ENCODE measurements at places on chromosomes 3 and 15.

- DNase-seq, result no peak
These were observed 84.5 kb upstream of the HERC1 start for GRCh38 chr15:63918317-63918672.

GRCh38 chr3:80079886-80080285, 312.1 kb upstream of the ROBO1 start:
- no peak for DNase-seq

DNA sequence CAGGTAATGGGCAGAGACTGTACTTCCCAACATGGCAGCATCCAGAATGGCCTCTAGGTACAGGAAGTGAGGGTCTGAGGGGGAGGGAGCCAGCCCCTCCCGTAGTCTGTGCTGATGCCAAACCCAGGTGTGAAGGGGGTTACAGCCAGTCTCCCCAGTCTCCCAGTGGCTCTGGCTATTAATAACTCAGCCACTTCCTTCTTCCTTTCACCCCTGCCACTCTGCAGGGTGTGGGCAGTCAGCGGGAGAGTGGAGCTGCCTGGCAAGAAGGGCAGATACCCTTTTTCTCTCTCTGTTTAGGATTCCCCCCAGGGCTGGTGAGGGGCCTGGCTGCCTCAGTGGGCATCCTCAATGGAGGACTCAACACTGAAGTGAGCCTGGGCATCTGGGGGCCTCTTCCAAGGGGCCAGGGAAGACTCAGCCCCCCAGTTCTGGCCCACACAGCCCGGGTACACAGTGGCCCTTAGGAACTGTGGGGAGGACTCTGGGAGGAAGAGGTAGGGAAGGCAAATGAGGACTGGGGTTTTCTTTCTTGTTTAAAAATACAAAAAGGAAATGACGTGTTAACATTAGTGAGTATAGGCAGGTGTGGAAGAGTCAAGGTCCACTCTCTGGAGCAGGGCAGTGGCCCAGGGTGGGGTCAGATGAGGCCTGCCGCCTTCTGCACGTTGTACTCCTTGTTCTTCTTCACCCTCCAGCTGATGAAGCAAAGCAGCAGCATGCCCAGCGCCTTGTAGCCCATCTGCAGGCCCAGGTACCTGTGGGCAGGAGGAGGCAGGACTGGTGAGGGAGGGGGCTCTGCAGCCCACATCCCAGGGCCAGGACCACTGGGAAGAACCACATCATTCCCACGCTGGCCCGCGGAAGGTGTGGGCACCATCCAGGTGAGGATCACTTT, 38.6 kb upstream of the RAB6B start:
- DNase-seq, result no peak

DNA sequence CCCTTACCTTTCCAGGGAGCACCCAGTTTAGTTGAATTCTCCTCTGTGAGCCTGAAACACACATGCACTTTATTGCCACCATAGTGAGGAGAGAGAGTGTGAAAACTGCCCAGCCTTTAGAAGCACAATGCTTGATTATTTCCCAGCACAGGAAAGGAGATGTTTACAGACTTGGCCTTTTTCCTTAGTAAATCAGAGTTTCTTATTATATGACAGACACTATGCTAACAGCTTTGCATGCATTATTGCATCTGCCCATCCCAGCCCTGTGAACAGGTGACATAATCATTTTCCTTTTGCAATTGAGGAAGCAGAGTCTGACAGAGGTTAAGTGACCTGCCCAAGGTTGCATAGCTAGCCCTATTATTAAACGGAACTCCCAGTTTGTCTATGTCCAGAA, 36.5 kb downstream of the CAPN3 start:
- DNase-seq, result no peak

DNA sequence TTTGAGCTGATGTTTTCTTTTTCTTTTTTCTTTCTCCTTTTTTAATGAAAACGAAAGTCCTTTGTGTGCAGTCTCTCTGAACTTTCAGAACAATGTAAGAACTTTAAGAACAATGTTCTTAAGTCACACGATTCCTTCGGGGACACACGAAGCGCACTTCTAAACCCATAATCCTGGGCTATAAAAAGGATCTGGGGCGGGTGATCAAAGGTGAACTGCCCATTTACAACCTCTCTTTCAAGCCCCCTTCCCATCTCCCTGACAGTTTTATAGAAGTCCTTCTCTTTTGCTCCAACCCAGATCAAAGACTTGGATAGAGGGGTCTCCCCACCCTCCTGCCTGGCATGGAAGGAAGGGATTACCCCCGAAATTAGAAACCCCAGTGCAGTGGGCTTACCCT, 126.8 kb downstream of the BDH1 start:
- DNase-seq, result no peak

- DNase-seq, result no peak
These were observed 42.4 kb downstream of the REC114 start for GRCh38 chr15:73485372-73485771.

- no peak for DNase-seq
These were observed 3.8 kb upstream of the ZNF620 start for GRCh38 chr3:40502034-40502433.

DNA sequence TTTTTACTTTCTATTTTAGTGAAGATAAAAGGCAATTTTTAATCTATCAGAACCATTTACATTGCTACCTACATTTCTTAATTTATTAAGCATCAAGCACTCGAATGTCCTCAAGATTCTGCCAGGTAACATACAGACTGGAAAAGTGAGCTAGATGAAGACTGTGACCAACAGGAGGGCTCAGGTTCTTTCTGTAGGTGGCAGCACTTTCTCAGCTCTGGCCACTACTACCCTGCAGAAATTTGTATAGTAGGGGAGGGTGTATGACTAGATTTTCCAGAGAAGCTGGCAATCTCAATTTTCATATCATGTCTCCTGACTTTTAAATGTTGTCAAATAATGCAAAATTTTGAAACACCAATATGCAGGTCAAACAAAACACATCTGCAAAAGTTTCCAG, 165.0 kb upstream of the SUCLG2 start:
- no peak for DNase-seq

DNA sequence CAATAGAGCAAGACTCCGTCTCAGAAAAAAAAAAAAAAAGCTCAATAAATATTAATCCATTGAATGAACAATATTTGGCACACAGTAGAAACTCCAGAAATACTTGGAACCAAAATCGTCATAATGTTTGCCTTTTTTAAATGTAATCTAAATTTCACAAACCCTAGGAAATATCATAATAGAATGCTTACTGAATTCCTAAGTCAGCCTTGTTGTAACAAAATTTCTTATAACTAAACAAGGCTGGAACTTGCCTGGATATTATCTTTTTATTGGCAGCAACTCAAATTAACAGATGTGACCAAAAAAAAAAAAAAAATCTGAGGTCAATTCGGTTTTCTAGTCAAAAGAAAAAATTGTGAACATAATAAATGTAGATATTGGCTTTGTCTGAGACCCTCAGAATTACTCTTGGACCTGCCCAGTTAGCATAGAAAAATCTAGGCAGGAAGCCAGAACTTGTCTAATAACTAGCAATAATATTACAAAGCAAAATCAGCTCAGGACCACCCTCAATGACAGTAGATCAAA, 33.3 kb downstream of the GABPB1 start:
- no peak for DNase-seq
